ENCODE measurements at places on chromosomes 2 and 18.
A peak's percentile ranks its signal among the peaks of the same experiment; 100 is the strongest.

DNA sequence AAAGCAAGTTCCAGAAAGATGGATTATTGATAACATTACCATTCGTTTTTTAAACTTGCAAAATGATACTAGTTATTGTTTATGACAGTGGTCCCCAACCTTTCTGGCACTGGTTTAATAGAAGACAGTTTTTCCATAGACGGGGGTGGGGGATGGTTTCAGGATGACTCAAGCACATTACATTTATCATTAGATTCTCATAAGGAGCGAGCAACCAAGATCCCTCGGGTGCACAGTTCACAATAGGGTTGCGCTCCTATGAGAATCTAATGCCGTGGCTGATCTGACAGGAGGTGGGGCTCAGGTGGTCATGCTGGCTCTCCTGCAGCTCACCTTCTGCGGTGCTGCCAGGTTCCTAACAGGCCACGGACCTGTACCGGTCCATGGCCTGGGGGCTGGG lies 86.2 kb downstream of the BCL2 start:
- no peak for DNase-seq

- no peak for DNase-seq
Observed at GRCh38 chr18:70354080-70354479, 65.2 kb downstream of the SOCS6 start.

DNA sequence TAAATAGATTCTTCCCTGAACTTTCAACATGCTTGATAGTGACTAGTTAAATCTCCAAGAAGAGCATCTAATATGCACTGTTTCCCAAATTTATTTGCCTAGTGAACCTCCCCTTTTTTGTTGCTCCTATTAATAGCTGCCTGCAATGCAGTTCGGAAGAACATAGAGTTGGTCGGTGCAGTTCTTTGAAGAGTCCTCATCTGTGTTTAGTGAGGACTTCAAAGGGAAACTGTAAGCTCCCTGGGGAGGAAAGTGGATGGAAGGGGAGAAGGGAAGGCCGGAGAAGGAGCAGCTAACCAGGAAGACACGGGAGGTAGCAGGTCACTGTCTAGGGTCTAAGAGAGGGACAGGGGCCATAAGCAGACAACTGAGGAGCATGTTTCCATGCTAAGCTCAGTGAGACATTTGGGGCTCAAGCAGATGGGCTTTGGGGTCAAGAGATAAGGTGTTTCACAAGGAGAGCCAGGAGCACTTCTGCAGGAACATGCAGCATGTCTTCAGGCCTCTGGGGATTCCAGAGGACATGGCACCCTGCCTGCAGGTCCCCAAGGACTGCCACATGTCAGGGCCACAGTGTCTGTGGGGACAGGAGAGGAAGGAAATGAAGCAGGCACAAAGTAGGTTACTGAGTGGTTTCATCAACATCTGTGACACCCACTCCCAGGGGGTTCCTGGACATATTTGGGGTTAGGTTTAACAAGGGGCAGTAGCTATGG lies 48.7 kb upstream of the ANXA4 start:
- no peak for DNase-seq

- DNase-seq: no peak
Observed at GRCh38 chr2:118223992-118224894, 136.0 kb downstream of the INSIG2 start.

GRCh38 chr2:167293943-167294775 lies 405.9 kb downstream of the XIRP2 start:
- peak; percentile 49 for DNase-seq
